Left forelimb (tissue), 1 donor: ENCODE measurements at places on chromosomes 6 and 20.

- no peak for DNase-seq
Observed at GRCh38 chr6:168274037-168274952, 45.3 kb downstream of the DACT2 start.

DNA sequence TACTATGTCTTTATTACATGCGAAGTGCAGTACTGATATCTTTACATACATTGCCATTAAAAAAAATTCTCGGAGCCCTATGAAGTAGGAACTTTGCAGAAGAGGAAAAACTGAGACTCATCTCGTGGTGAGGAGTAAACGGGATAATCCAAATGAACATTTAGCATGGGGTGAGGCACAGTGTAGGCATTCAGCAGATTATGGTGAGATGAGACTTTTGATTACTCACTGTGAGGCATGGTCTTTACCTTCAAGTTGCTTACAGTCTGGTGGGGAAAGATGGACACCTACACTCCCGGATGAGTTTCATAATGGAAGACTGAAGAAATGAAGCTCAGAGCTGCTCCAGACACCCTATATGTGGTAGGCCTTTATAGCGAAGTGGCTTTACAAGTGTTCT, 1.4 kb downstream of the RPRD1B start:
- no peak for DNase-seq

DNA sequence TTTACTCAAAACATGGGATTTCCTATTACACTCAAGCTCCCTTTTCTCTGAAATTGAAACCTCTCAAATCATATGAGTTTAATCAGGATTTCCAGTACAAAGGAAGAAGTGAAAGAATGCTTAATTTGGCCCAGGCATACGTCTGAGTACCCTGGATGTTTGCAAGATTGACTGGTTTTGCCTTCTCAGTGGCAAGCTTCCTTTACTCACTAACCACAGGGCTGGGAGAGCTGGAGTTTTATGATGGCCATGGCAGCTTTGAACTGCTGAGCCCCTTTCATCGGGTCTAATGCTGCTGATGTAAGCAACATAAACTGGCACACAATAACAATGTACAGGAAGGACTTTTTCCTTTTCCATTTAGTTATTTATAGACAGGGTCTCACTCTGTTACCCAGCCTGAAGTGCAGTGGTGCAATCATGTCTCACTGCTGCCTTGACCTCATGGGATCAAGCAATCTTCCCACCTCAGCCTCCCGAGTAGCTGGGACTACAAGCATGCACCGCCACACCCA, 194.8 kb downstream of the SLC35F1 start:
- no peak for DNase-seq

GRCh38 chr20:50708845-50709635, 17.7 kb upstream of the RIPOR3 start:
- DNase-seq, result no peak

DNA sequence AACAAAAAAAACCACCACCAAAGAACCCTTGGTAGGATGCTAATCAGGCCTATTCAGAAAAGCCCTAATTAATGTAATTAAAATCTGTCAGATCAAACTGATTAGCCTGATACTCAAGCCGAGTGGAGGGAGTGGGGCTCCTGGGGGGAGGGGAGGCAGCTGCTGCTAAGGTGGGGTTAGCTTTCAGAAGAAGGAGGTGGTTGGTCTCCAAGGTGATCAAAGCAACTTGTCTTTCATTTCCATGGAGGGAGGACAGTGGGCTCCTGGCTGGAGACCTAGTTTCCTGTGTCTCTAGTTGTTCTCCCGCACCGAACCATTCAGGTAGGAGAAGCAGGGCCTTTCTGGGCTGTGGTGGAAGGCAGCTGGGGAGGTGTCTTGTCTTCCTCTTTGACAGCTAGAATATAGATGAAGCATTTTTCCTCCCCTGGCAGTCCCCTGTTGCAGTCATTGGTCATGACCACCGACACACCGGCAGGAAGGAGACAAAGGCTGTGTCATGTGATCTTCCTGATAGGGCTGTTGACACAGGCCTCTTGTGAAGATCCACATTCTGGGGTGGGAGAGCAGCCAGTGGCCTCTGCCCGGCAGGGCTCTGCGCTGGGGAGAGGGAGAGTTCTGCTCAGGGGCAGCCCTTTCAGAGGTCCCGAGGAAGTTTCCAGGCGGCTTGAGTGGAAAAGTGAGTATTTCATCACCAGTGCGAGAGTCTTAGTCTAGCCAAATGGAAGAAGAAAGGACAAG, 39.9 kb upstream of the PRDM1 start:
- DNase-seq, result no peak

- no peak for DNase-seq
Observed at GRCh38 chr6:148650941-148651505, 95.8 kb upstream of the UST start.

DNA sequence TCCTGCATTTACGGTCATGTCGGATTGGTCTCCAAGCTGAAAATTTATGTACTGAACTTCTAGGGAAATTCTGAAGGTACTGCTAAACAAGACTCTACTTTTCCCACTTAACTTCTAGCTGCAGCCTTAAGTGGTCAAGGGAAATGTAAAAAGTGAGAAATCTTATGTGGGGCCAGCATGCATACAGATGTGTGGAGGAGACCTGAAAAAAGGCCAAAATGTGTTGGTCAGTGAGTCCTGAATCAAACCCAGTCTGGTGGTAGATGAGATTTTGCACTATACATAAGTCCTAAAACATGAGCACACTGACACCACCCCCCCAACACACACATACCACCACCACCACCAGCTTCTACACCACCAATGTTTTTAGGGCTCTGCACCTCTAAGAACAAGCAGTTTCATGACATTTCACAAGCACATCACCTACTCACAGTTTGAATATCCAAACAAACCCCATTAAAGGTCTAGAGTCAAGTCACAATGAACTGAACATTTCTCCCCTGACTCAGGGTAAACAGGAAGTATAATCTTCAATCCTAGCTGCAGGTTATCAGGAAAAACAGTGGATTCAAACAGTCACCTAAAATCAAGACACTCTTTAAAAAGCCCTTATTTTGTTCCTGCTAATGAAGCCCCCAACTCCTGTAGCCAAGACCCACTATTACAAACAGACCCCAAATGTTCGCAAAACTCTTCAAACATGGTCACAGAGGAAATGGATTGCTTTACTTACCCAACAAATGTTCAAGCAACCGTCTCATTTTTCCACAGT, 1.6 kb downstream of the ZMYND8 start:
- no peak for DNase-seq

DNA sequence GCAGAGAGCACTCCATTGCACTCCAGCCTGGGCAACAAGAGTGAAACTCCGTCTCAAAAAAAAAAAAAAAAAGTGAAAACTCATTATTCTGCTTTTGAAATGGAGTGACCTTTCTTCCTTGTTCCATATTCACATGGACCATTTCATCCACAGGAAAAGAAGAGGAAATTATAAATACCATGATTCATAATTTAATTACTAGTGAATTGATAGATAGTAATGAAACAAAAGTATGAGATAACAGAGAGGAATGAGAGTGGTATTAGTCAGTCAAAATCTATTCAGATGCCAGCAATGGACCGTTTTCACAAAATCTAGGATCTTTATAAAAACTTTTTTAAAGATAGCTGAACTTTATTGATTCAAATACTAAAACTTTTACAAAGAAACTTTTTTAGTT, 443.1 kb upstream of the FLRT3 start:
- DNase-seq, result no peak

DNA sequence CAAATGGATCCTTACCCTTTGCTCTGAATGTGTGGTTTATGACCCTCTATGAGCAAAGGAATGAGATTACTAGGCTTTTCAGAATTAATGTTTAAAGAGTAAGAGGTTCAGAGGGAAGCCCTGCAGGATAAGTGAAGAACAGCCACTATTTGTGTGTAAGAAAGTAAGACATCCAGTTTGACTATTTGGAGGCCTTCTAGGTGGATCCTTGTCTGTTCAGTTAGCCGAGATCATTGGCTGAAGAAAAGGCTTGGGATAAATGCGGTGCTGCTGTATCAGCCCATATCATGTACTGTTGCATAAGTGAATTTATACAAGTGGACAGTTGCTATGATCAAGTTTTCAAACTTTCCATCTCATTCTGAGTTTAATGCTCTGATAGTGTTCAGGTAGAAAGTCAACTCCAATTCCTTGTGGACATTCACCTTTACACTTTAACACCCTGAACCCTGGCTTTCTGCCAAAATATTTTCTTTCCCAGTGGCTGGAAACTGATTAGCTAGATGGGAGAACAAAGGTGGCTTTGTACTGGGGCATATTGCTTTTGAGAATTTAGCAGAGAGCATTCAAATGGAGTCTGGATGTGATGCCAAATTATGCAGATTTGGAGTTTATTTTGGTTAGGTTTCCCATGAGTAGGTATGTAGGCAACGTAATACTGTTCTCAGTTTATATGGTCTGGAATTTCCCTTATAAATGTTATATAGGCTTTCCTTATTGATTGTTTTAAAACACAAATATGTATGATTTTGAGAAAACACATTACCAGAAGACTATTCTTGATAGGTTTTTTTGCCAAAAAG, 15.0 kb downstream of the PARD6B start:
- no peak for DNase-seq

DNA sequence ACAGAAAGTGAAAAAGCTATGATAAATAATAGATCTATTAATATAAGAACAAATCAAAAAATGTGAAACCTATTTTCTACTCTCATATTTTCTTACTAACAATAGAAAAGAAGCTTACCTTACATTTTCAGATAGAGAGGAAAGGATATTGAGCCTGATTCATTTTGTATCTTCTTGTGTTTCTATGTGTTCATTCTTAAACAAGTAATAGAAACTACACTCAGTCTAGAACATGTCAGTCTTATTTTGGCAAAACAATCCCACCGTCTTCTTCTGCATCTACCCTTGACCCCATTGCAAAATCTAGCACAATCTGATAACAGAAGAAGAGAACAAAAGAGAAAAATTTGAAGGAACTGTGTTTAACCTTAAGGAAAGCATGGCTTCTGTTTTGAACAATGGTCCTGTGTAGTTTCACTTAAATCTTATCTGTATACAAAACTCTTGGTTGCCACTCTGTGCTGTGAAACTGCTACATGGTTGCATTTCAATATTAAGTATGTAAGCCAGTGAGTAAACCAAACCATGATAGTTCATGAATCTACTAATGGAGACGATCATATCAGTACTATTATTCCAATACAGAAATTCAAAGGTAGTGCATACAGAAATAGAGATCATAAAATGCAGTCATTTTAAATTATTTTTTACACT, 69.5 kb upstream of the LGSN start:
- no peak for DNase-seq

GRCh38 chr20:38212806-38213606, 47.5 kb downstream of the KIAA1755 start:
- DNase-seq, result no peak

GRCh38 chr6:168136001-168136400, 57.0 kb upstream of the FRMD1 start:
- peak; percentile 34 for DNase-seq

DNA sequence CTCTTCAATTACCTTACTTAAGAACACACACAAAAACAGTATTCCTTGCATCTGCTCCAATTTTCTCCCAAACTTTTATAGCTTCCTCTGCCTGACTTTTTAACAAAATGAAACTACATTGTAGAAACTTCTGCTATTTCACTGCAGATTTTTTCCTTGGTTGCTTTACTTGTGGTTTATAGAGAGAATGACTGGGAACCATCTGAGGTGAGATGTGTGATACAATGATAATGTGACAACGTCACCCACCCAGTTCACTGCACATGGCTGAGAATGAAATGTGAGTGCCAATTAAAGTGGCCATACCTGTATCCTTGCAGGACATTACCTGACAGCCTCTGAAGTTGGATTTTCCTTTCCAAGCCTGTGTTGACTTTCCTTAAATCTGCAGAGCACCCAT, 258.4 kb downstream of the CD83 start:
- no peak for DNase-seq

- DNase-seq, result no peak
Observed at GRCh38 chr6:78781001-78781400, 86.3 kb upstream of the IRAK1BP1 start.

GRCh38 chr20:54619682-54620081, 144.3 kb downstream of the DOK5 start:
- no peak for DNase-seq
